ENCODE measurements at places on chromosomes 12 and 14.
A peak's percentile ranks its signal among the peaks of the same experiment; 100 is the strongest.

- no peak for DNase-seq
Measured at GRCh38 chr12:19867151-19867550, 427.9 kb downstream of the AEBP2 start.

DNA sequence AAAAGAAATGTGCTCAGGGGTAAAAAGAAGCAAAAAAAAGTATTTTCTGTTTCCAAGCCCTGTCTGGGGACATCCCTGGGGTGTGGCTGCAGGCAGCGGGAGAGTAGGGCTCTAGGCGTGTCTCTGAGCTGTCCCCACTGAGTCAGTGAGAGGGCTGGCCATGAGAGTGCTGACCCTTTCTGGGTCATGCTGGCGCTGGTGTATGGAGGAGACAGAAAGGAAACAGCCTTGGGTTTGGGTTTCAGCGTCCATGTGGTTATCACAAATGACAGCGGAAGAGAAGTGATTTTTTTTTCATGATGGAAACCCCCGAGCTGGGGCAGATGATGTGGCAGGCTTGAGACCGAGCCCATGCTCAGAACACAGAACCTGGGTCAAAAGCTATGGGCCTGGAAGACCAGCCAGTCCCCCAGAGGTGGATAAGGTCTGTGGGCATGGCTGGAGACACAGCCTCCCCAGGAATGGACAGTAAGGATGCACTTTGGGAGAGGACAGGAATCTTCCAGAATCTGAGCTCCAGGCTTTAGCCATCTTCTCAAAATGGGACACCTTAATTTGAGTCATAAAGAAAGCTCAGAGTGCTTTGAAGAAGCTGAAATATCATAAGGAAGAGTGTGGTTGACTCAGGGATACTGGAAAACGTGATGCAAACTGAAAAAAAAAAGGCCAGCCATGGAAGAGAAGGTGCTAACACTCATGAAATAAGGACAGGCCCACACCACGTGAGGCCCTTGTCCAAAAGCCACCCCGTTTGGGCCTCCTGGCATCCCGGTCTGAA is 36.2 kb downstream of the SYNE3 start:
- DNase-seq, result no peak

DNA sequence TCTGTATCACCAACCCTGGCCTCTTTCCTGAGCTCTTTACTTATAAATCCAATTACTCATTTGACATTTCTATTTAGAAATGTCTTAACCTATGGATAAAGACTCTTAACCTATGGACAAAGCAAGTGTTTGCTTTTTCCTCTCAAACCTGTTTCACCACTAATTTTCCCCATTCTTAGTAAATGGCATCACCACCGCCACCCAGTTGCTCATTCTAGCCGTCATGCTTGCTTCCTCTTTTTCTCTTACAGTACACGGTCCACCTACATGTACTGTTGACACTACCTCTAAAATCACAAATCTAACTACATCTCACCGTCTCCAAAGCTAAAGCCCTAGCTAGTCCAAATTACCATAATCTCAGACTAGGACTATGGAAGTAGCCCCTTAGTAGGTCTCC is 60.0 kb downstream of the CAPS2 start:
- DNase-seq, result no peak

DNA sequence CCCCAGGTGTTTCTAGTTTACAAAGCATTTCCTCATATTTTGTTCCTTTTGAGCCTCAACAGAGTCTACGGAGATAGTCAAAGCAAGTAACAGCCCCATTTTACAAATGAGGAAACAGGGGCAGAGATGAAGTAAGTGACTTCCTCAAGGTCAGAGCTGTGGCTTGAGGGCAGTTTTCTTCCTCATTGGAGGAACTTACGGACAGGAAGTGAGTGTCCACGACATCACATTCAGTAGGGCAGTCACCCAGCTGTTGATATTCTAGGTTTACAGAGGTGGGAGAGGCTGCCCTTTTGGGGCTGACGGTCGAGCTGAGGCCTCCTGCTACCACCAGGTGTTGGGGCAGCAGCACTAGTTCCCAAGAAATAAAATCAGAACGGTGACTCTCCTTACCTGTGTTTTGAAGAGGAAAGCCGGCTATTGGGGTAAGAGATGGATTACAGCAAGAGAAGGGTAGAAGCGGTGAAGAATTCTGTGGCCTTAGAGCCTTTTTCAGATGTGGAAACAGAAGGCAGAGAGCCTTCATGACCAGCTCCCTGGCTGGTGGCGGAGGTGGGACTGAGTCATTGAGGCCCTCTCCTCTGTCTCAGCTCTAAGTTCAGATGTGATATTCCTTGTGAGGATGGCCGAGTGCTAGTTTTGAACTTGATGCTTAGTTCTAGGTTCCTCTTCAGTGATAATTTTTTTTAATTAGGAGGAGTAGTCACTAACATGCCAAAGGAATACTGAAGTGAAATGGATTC is 41.7 kb downstream of the SUSD6 start:
- DNase-seq, result peak; percentile 80

- DNase-seq, result no peak
Measured at GRCh38 chr12:6383572-6384498, at the start of gene LTBR. Gene LTBR (plus strand): TSS chr12:6384162. CDS start chr12:6384359, 197 bp downstream.

DNA sequence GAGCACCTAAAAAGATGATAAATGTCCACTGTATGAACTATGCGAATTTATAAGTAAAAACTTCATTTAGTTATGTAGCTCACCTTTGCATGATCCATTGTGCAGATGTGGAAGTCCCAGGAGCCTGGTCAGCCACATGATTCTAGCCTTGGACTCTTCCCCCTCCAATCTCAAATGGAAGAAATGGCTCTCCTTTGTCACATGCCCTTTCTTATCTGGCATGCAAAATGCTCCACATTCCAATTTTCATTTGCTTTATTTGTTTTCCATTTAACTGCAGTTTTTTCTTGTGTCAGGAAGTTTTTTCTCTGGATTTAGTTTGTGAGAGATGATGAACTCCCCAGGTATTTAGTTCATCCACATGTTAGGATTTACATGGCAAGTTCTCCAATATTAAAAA is 73.8 kb downstream of the DYRK2 start:
- no peak for DNase-seq

GRCh38 chr12:117853600-117853999 is 115.2 kb downstream of the KSR2 start:
- DNase-seq, result no peak

DNA sequence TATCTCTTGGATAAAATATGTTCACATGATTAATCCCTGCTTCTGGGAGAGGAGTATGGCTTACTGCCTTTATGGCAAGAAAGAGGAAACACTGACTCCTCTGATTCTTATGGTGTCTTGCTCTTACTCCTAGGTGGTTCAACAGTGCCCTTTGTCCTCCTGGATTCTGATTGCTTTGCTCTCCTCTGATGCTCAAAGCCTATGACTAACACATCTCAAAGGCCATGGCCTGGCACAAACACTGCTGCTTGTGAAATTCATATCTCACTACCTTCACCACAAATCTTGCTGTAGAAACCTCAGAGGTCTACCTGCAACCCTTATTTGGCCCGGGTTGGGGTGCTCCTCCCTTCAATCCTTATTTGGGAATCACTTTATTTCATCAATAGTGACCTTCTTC is 217.2 kb downstream of the C12orf50 start:
- DNase-seq, result no peak

DNA sequence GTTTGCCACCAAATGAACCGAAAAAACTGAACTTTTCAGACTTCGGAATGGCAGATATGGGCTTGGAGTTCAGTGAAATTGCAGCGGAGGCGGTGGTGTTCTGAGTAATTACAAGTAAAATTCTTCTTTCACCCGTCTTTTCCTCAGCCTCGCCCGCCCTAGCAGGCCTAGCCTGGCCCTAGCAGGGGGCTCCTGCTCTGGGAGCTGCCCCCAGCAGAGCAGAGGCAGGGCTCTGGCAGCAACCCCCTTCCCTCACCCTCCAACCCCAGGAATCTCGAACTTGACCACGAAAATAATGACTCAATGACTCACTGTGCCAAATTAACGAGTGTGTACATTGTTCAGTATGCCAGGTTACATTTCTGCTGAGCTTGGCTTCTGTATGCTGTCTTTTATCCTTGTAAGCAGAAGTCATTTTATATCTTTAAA is 1.1 kb downstream of the PAPLN start:
- DNase-seq, result no peak

- DNase-seq, result no peak
Measured at GRCh38 chr14:92785667-92786426, 8.3 kb upstream of the GOLGA5 start.

DNA sequence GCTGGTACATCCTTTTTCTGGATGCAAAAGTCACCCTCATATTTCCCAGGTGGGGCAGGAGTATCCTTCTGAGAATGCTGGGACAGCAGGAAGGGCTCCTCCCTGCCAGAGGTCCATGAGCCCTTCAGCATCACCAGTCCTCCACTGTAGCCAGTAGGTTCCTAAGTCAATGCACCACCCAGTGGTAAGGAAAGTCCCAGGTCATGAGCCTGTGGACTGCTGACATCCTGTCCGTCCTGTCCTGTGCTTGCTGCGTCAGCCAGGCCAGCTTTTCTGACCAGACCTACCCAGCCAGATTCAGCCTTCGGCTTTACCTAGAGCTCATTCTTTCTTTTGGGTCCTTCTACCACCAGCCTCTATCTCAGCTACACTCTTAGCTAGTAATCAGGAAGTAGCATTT is 23.0 kb upstream of the ACTN1 start:
- no peak for DNase-seq

GRCh38 chr12:70757830-70758493 is 120.7 kb upstream of the PTPRB start:
- DNase-seq, result no peak

DNA sequence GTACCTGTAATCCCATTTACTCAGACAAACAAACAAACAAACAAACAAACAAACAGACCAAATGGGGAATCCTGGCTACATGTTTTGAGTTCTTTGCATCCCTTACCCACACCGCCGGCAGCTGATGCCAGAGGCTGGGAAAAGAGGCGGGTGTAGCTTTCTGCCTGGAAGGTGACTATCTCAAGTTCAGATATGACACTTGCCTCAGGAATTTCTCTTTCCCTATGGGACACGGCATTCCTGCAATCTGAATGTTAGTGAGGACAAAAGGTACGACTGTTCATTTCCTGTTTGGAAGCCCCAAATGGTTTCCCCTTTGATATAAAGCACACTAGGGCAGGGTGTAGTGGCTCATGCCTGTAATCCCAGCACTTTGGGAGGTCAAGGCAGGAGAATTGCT is 2.9 kb downstream of the MYL2 start:
- no peak for DNase-seq

- no peak for DNase-seq
Measured at GRCh38 chr12:98808243-98808875, 163.3 kb downstream of the APAF1 start.

DNA sequence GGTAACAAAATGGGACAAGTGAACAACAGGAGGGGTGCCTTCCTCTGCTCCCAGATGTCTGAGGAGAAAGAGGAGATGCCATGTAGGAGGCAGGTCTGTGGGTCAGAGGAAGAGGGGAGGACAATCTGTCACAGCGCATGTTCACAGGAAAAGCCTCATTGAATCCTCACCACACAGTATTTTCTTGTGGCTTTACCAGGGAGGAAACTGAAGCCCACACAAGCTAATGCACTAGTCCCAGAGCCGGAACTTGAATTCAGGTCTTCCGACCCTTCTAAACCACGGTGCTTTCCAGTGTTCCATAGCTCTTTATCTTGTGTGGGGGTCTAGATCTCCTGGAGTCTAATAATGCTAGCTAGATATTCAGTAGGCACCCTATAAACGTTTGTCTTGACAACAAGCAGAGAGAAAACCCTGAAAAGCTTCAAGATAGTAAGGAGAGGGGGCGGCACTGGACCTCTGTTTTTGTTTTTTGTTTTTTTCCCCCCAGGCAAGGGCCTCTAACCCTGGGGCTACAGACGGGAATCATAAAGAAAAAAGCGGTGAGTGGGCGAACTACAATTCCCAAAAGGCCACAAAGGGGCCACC is 371 bp upstream of the SHMT2 start:
- DNase-seq, result no peak

DNA sequence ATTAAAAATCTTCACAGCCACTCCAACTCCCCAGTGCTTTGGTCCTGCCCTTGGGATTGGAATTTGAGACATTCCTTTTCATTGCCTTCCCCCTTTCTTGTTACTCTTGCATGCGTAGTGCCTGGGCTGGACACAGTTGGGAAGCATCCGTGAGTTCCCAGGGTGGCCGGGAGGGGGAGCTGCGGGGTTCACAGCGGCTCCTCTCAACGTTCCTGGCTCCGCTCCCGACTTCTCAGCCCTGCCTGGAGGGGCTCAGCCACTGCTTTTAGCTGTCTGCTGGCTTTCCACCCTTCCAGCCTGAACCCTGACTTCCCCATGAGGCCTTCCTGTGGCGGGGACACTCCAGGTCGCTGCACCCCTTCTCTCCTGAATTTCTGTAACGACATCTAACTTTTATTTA is 3.2 kb downstream of the TEX52 start:
- DNase-seq, result peak; percentile 58

GRCh38 chr12:93154753-93155480 is 222.8 kb upstream of the NUDT4 start:
- DNase-seq, result no peak

- DNase-seq, result no peak
Measured at GRCh38 chr14:76375484-76375883, 453 bp upstream of the ESRRB start.

DNA sequence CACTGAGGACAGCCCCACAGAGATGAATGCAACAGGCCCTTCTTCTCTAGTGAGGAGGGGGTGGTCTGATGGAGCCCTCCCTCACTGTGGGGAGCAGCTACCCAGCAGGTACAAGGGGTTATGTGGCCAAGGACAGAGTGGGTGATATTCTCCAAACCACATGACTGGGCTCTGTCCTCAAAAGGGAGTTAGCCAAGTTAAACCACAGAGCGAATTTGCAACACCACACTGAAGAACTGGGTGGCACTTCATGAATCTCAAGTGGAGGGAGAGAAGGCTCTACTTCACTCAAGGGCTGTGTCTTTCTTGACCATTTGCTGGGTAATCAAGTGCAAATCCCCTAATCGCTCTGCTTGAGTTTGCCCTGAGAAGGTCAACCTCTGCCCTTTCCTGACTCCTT is 12.5 kb downstream of the GPR68 start:
- DNase-seq, result no peak

- DNase-seq, result no peak
Measured at GRCh38 chr14:74593241-74593953, 18.6 kb downstream of the LTBP2 start.

- DNase-seq, result no peak
Measured at GRCh38 chr12:31647086-31647491, 12.4 kb upstream of the ETFBKMT start.
